GM04503 (cell line): ENCODE measurements at places on chromosomes 6 and 20.

DNA sequence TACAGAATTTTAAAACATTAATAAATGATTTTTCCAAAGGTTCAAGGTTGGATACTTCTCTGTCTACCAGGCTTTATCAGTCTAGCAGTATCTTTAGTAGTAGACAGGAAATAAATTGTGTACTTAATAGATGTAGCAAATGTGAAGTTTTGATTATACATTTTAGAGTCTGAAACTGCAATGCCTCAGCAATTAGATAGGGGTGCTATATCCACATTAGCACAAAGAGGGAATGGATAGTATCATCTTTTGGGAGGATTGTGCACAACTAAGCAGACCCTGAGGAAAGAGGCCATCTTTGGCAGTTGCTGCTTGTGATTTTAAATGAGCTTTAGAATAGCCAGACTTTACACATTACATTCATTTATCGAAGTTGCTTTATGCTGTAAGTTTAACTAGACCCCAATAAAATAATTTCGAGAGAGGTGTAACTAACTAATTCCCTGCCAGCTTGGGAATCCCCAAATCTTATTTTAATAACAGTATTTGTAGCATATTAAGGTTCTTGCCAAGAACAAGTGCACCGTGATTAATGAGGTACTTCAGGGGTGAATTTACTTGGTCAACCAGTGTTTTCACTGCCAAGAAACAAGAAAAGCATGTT, 2.8 kb downstream of the KCNQ5 start:
- no peak for DNase-seq

DNA sequence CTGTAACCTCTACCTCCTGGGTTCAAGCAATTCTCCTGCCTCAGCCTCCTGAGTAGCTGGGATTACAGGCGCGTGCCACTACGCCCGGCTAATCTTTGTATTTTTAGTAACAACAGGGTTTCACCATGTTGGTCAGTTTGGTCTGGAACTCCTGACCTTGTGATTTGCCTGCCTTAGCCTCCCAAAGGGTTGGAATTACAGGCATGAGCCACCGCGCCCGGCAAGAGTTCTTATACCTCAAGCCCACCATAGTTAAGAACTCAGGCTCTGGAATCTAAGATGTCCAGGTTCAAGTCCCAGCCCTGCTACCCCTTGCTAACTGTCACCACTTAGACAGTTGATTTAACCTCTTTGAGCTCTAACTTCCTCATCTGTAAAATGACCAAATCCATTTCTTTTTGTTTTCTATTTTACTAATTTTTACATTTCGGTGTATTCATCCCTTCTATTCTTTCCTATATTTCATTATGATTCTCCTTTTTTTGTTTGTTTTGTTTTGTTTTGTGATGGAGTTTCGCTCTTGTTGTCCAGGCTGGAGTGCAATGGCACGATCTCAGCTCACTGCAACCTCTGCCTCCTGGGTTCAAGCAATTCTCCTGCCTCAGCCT, 104.8 kb upstream of the ZNF217 start:
- no peak for DNase-seq

GRCh38 chr20:1801225-1801928, 93.8 kb upstream of the SIRPA start:
- DNase-seq: no peak

- no peak for DNase-seq
Observed at GRCh38 chr20:37943033-37943432, 40.1 kb downstream of the VSTM2L start.

DNA sequence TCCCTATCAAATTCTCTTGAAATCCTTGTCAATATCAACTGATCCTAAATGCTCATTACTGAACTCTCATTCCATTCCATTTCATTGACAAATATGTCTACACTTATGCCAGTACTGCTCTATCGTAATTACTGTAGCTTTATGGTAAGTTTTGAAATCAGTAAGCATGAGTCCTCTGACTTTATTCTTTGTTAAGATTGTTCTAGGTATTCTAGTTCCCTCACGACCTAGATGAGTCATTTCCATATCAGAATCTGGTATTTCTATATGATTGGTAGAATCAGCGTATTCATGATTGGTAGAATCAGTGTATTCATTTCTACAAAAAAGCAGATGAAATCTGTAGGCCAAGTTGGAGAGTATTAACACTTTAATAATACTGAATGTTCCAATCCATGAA, 318.6 kb upstream of the RUNX2 start:
- no peak for DNase-seq

DNA sequence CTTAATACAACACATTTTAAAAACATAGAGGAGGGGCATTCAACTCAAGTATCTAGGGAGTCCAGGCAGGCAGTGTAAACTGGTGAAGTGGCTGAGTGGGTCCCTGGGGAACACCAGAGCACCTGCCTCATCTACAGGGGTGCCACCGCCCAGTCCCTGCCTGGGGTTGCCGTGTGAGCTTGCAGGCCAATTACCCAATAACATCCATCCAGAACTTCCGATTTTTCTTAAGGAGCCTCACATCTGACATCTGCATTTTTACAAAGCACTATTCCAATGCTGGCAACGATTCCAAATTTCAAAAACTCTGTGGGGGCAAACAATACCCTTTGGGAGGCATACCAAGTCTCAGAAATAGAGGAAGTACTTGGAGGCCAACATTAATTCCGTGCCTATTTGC, 288.4 kb upstream of the TSHZ2 start:
- no peak for DNase-seq

- no peak for DNase-seq
Observed at GRCh38 chr20:21391972-21392352, 5.4 kb downstream of the NKX2-4 start.

- no peak for DNase-seq
Observed at GRCh38 chr6:15465212-15465611, 197.6 kb downstream of the DTNBP1 start.

DNA sequence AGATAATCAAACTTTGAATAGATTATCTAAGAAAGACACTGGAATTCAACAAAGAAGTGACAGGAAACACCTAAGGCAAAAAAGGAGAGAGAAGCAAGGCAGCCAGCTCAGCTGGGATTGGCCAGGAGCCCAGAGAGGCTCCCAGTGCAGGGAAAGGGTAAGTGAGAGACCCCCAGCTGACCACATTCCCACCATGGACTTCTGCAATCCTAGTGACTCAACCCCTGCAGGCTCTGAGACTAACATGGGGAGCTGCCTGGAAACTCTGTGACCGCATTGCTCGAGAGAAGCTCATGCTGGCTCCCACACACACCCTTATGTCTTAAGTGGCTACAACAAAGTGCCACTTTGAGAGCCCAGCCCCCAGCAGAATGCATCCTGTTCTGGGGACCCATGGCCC, 215.1 kb downstream of the PACRG start:
- DNase-seq: peak; percentile 22

DNA sequence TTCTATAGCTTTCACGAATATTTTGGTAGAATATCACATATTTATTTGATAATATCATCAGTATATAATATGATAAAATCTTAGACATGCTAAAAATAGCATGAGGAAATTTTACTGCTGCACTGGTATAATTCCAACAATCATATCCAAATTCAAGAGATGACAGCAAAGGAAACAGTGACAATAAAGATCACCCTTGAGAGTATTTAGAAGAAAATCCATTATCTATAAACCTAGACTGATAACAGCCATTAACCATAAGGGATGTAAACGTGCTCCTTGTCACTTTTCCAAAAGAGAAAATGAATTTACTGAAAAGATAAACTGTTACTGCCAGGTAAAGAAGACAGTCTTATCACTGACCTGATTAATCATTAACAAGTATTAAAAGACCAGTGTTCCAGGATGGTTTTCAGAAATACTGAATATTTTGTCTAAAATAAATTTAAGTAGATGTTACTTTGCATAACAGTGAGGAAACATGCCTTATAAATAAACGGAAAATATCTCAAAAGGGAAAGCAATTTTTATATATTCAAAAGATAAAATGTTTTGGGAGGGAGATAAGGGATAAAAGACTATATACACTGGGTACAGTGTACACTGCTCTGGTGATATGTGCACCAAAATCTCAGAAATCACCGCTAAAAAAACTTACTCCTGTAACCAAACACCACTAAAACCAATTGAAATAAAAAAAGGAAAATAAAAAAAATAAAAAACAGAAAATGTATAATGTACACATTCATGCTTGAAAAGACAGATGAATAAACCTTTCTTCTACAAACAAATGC, 1704.7 kb downstream of the HACE1 start:
- DNase-seq: no peak

DNA sequence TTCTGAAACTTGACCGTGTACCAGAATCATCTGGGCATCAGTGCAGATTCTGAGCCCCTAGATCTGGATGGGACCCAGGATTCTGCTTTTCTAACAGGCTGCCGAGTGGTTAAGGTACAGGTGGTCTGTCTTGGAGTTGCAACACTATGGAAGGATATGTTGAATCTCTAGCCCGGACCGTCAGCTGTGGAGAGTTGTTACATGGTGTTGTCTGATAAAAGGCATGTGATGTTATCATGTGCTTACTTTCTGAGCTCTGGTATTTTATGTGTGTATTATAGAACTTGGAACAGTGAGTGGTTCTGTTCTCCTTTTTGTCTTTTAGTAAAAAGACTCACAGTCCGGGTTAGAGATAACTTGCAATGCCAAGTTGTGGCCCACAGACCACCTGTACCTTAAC, 123.0 kb downstream of the JARID2 start:
- DNase-seq: no peak

DNA sequence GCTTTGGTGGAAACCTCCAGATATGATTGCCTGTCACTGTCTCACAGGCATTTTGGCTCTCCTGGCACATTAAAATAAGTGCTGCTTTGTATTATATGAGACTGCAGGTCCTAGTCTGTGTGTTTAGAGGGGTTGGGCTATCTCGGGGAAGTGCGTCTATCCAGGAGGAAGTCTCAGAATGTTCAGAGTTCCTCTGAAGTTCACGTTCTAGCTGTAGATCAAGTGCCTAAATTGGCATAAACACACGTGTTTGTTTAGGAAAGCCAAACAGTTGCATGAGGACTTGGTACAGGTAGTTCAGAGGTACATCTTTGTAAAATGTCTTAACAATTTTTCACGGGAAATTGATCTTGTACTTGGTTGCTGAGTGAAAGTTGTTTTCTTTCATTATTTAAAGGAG, 36.4 kb upstream of the SLC22A1 start:
- no peak for DNase-seq

DNA sequence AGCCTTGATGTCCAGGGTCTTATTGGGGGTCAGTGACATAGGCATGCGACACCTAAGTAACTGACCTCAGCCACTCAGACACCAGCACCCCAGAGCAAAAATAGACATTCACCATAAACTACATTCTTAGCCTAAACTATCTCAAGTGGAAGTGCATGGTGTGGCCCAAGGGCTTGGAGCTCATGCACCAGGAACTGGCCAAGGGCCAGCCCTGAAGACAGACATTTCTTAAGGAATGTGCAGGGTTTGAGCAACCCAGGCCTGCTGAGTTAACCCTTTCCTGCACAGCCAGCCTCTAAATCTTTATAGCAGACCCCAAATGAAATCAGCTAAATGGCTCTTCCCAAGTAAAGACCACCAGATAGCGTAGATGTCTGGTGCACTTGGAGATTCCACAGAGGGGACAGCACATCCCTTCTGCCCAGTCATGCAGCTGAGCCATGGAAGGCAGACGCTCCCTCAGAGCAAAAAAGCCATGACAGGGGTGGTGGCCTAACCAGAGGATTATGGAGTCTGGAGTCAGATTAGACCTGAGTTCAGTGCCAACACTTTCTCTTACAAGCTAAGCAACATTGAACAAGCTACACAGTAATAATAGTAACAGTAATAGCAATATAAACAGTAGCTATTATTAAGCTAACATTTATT, 222.6 kb downstream of the ZMYND8 start:
- DNase-seq: peak; percentile 44
